ENCODE measurements at places on chromosomes 2 and 18.

DNA sequence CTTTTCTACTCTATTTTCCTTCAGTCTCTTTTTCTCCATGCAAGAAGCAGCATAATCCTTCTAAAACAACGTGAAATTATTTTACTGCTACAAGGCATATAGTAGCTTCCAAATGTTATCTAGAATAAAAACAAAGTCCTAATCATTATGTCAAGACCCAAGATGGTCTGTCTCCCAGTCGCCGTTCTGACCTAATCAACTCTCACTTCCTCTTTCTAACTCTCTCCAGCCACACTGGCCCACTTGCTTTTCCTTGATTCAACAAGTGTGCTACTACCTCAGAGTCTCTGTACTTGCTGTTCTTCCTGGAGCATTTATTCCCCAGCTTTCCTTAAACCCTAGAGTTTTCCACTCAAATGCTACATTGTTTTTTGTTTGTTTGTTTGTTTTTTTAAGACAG is 1491.2 kb downstream of the LRP1B start:
- no peak for DNase-seq

DNA sequence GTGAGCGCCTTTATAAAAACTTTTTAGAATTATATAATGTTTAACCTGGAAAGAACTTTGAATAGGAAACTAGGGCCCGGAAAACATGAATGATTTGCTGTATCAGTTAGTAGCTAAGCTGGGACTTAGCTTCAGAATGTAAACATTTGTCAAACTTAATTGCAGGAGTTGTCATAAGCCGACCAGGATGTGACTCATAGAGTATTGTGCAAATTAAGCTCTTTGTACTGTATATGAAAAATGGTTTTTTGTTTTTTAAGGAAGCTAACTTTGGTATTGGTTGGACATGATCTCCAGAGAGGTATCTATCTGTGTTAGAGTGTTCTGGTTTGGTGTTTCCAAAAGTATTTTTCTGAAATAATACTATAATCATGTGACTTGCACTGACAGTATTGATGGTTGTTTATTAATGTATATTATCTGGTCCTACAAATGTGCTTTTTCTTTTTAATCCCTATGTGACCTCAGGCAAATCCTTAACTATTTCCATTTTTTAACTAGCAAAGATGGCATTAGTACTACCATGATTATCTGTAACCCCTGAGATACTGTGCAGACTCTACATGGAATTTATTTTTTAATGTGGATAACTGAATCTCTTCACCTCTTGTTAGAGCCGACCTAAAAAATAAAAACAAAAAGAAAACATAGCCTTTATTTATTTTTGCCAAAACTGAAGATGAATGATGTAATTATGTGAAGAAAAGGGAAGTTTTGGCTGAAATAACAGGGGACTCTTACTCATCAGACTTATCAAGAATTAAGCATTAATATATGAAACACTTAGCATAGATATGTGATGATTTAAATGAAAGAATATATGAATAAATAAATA is 11.7 kb downstream of the YIPF4 start:
- DNase-seq = no peak

DNA sequence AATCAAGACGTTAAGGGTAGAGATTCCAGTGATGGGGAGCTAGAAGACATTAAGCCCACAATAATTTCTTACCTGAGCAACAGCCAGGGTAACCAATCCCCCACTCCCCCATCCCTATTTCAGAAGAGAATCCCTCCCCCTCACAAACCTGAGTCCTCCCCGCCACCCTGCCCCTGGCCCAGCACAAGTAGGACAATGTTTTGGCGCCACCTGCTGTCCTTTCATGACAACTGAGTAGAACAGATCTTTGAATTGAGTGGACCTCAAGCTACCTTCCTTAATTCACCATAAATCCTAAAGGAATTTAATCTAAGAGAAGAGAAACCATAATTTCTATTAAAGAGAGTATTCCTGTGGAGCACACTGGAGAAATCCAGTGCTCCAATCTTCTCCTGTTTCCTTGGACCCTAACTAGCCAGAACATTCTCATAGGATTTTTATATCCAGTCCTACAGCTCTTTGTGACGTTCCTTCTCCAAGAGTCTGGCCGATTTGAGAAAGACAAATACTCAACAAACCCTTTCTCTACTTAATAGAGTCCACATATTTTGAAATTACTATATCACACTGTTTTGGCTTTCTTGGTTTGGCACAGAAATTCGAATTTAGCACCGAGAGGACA is 41.1 kb downstream of the NHEJ1 start:
- peak; percentile 77 for DNase-seq

DNA sequence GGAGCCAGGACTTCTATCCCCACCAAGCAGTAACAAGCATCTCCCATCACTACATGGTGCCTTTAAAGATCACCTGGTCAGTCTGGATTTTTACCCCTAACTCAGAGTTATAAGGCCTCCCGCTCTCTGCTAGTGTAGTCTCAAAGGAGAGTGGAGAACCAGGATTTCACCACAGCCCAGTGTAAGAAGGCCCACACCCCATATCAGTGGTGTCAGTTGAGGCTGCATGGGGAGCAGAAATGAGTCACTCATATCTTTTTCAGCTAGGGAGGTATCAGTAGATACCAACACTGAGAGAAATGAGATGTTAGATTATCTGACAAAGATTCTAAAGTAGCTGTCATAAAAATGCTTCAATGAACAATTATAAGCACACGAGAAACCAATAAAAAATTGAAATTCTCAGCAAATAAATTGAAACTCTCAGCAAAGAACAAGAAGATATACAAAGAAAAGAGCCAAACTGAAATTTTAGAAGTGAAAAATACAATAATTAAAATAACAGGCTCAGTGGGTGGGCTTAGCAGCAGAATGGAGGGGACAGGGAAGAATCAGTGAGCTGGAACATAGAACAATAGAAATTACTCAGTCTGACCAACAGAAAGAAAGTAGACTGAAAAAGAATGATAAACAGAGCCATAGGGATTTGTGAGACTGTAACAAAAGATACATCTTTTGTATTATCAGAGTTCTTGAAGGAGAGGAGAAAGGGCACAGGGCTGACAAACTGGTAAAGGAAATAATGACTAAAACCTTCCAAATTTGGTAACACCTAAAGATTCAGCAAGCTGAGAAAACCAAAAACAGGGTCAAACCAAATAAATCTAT is 257.7 kb downstream of the ANAPC1 start:
- no peak for DNase-seq

DNA sequence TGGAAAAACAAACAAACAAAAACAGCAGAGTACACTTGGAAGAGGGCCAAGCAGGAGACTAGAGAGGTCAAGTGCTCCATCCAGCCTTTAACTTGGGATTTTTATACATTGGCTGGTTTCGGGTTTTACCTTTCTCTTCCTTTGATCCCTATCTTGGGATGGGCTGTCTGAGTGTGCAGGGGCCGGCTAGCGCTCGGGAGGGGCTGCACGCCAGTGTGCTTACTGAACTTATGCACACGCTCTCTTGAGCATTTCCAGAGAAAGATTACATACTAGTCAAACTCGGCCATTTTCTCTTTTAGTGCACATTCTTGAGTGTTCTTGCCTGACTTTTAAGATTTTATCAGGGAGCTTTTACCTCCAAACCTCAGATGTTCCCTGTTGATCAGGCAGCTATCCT is 707.8 kb downstream of the DSC3 start:
- no peak for DNase-seq

DNA sequence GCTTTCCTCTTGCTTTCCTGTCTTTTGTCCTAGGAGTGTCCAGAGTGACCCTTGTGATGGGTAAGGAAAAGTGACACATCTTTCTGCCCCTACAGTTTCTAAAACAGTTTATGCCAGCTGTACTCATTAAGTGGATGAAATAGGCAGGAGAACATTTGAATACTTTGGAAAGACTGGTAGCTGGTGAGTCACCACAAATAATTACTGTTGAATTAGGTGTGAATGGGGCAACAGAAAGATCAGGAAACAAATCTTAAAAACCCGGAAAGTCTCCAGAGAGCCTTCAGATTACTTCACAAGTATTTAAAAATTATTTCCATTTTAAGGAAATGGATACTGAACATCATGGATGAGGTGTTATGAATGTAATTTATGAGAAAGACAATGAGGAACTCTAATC is 278.5 kb downstream of the CLIP4 start:
- DNase-seq = no peak

DNA sequence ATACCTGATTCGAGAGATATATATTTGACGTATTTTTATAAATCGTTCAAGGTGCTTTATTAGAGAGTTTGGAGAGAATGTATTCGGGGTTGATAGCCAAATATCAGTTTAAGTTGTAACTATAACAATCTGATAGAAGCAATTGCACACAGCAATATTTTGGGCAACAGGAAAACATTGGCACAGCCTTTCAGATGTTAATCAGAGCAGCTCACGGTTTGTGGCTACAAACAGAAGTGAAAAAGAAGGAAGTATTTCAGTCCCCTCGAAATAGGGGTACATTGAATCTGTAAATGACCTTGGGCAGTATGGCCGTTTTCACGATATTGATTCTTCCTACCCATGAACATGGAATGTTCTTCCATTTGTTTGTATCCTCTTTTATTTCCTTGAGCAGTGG is 20.6 kb downstream of the SERPINB10 start:
- no peak for DNase-seq

DNA sequence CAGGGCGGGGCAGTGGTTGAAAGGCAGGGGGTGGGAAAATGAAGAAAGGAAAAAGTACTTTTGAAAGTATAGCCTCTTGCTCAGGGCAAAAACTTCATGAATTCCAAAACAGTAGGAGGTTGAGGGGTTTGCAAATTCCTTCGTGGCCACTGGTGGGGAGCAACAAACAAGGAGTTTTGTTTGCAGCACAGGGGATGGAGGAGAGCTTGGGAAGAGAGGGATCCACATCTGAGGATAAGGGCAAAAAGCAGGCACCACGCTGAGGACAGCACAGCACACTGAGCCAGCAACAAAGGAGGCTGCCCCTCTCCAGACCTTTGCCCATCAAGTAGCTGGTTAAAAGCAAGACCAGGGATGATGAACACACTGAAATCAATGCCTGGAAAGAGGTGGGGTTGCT is 148.9 kb downstream of the TCF4 start:
- DNase-seq = no peak

DNA sequence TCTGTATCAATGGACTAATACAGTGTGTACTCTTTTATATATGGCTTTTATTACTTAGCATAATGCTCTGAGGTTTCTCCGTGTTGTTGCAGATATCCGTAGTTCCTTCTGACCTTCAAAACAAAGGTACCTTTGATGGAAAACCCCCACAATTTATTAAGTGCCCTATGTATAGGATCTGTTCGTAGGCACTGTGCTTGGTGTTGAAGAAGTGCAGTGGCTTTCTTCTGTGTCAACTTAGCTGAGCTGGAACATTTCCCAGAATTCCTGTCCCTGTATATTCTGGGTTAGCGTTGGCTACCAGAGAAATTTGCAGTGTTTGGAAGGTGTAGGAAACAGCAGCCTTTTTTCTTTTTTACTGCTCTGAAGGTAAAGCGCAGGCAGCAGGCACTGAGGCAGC is 56.3 kb upstream of the MSH2 start:
- no peak for DNase-seq

- DNase-seq = no peak
These were observed 31.2 kb downstream of the STAMBP start for GRCh38 chr2:73859721-73860586.

- peak; percentile 46 for DNase-seq
These were observed 280.5 kb downstream of the CAMKMT start for GRCh38 chr2:44642123-44642857.

DNA sequence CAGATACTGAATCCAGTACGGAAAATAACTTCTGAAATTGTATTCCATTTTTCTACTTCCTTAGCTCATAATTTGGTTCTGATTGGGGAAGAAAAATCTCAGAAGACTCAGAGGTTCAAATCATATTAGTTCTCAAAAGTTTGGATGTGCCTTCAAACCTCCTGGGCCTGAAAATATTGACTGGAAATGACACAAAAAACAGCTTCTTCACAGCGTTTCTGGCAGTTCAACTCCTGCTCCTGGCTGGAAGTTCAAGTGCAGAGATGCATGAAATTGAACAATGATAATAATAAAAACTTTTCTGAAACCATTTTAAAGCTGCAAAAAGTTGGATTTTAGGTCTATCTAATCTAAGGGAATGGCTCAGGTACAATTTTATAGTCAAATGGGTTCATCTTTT is 1459.9 kb upstream of the CELF4 start:
- DNase-seq = no peak

DNA sequence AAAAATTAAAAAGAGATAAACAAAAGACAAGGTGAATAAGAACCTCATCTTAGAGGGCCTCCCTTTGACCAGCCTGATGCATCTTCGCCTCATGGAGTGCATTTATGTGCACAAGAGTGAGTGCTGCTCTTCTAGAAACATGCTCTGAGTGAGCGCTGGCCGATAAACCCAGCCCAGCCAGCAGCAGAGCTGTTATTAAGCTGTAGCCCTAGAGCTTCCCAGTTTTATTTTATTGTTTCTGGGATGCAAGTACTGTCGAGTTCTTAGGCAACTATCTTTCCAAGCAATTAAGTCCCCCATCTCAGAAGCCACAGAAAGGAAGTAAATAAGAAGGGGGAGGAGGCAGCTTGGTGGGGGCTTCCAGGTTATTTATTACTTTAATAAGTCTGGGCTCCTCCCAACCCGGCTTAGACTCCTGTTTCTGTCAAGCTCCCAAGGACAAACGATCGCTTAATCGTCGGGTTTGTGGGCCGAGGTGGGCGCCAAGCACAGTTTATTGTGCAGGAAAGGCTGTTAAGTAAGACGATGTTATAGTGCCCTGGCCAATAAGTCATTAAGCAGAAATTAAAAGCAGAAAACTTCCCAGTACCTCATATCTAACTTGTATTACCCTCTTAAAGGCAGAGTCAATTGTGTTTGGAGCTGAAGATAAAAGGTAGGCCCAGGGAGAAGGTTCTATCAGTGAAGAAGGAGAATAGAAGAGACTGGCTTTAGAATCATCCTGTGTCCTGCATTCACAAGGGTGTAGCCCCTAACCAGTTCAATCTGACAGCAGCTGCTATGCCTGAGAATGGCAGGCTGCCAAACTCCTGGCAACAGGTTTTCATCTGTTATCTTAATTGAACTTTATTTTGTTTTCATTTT is 176.3 kb downstream of the PIK3C3 start:
- peak; percentile 35 for DNase-seq

GRCh38 chr2:179410552-179411356 is 146.1 kb upstream of the SESTD1 start:
- peak; percentile 48 for DNase-seq

- no peak for DNase-seq
These were observed 49.3 kb downstream of the CACNB4 start for GRCh38 chr2:152049541-152049940.

DNA sequence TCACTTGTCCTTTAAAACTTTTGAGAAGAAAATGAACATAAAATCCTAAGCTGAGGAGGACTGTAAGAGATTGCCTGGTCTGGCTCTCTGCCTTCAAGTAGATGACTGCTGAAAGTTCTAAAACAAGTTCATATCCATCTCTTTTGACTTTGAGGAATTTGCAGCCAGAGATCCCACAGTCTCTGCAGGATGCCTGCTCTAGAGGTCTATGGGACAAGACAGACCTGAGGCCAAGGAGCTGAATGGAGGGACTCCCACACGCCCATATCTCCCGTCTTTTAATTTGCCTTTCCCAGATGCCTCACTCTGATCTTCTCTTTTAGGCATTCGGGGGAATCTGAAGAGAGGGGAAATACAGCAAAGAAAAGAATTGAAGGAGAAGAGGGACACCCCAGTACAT is 255.9 kb upstream of the RASGRP3 start:
- DNase-seq = no peak

GRCh38 chr2:86223927-86224560 is 24.8 kb downstream of the MRPL35 start:
- DNase-seq = no peak
